ENCODE measurements at places on chromosomes 11 and 22.

DNA sequence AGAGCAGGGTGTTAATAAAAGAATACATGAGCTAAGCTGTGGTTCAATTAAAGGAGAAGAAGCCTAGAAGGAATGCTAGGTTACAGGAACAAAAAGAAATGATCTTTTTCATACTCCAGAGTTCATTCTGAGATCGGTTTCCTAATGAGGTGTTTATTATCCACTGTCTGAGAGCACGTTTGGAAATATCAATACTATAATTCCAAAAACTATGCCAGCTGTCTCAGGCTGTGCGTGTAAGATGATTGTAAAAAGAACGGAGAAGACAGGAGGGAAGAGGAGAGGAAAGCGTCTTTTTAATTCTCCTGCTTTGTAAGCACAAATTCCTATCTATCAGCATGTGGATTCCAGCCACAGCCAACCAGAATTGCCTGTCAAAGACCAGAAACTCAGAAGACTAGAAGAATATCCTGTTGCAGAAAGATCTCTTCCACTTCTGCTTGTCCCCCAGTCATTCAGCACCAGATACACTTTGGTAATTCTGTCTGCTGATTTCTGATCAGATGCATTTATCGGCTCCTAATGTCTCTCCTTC, 25.7 kb downstream of the APOL5 start:
- no peak for DNase-seq

DNA sequence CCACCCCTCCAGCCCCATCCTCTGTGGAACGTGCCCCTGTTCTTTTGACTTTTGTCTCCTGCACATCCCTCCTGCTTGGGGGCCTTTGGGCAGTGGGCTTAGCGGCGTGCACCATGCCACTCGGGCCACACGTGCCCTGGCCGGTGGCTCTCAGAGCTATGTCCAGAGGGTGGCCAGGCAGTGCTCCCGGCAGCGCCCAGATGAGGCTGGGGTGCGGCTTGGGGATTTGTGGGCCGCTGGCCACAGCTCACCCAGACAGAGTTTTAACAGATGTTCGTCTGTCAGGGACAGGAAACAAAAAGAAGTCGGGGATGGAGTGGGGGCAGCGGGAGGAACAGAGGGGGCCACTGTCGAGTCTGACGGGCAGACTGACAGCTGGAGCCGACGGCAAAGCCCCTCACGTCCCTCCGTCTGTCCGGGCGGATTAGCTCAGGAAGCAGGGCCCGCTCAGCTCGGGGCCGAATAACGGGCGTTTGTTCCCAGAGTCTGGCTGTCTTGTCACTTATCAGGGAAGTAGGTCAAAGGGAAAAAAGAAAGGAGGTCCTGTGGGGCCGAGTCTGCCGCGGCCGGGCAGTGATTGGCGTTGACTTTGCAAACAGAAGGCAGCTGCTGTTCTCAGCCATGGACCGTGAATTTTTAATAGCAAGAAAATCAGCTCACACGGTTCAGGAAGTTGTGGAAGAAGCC, 61.6 kb downstream of the LRP5 start:
- DNase-seq: no peak

GRCh38 chr11:16114431-16114830, 241.9 kb downstream of the SOX6 start:
- DNase-seq: no peak

- DNase-seq: no peak
These were observed 66.0 kb upstream of the HORMAD2 start for GRCh38 chr22:30014244-30014643.

DNA sequence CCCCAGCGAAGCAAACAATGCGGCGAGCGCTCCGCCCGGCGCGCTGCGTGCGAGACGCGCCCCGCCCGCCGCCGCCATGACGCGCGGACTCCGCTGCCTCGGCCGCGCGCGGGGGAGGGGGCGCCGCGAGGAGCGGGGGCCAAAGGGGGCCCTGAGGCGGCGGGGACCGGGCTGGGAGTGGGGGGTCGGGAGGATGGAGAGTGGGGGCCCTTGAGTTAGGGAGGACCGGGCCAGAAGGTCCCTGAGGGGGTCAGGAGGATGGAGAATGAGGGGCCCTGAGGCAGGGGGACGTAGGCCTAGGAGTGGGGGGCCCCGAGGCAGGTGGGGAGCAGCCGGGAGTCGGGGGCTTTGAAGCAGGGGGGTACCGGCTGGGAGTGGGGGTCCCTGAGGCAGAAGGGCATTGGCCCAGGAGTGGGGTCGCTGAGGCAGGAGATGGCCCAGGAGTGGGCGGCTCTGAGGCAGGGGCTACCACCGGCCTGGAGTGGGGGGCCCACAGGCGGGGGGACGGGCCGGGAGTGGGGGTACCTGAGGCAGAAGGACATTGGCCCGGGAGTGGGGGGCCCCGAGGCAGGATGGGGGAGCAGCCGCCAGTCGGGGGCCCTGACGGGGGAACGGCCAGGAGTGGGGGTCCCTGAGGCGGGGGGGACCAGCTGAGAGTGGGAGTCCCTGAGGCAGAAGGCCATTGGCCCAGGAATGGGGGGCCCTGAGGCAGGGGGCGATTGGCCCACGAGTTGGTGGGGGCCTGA, at the start of gene BRD1:
BRD1 (minus strand) TSS at position 21 of the 746 bp plus-strand sequence. CDS start 3,556 bp downstream, outside the sequence.
- peak; percentile 45 for DNase-seq
